ENCODE measurements at places on chromosomes 16 and 17. TPM values are rescaled to one million over a fixed set of nuclear protein-coding genes. Genes with fewer than 3 reads are reported as not detected.

- no peak for DNase-seq
These were observed 30.0 kb upstream of the SLC5A10 start for GRCh38 chr17:18921912-18922451.

DNA sequence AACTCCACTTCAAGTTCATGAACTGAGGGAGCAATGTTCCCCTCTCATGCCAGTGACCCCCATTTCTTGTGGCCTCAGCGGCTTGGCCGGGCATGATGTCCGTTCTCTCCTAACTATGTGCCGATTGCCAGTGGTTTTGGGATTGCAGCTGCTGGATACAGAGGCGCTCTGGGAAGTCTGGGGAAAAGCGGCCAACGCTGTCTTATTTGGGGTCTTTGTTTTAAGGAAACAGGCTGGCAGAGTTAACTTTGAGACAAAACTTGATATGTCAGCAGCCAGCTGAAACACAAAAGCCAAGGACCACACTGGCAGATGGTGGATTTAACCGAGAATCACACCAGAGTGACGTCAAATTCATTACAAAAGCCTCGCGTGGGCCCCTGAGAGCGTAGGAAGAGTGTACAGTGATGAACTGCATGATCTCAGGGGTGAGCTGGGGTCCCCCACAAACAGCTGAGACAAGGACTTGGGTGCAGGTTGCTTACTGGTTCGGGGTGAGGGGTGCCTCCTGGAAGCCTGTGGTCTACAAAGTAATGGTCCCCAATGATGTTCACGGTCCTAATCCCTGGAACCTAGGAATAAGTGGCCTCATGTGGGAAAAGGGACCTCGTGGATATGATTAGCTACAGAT lies 180.4 kb downstream of the IRF8 start:
- DNase-seq, result no peak

DNA sequence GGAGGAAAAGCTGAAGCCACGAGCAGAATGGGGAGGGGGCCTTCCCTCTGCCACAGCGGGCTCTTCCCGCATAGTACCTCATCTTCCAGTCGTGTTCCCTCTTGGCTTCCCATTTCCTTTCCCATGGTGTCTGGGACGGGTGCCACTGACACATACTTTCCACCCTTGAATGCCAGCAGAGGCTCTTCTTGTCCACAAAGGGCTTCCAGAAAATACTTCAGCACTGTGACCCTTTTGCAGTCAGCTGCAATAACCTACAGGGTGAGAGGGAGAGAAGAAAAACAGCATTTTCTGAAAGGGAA lies 30.7 kb downstream of the HIC1 start:
- DNase-seq, result no peak

DNA sequence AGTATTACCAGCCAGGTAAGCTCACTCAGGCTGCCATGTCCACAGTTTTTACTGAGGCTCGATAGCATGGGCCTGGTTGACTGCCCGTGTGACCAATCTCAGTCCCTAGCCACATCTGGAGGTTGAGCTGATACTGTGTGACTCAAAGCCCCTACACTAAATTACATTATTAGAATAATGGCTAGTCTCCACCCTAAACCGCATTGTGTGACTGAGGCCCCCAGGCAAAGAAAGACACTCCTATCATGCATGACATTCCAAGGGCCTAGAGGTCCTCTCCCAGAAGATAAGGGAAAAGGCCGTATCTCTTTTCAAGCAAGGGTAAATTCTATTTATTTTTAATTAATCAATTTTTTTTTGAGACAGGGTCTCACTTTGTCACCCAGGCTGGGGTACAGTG lies 505.3 kb downstream of the HAPSTR1 start:
- no peak for DNase-seq

DNA sequence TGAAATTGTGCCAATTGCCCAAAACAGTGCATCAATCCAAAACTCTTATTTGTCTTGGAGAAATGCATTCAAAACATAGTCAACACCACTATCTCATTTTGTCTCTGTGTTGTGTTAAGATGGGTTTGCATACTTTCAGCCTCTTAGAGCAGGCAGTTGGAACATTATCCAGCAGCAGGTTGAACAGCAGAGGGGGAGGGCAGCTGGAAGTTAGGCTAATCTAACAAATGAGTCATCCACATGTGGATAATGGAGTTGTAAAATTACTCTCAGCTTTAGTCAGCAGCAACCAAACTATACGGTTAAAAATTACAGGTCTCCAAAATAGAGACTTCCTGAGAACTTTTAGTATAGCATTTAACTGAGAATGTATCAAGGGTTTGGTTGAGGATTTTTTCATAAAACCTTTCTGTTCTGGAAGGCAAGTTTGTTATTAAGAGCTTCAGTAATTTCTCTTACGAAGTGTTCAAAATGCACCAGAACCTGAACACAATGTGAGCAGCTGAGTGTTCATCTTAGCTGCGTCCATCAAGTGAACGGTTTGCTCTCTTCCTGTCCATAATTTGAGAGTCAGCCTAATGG lies 46.3 kb downstream of the PRKCA start:
- DNase-seq, result no peak

DNA sequence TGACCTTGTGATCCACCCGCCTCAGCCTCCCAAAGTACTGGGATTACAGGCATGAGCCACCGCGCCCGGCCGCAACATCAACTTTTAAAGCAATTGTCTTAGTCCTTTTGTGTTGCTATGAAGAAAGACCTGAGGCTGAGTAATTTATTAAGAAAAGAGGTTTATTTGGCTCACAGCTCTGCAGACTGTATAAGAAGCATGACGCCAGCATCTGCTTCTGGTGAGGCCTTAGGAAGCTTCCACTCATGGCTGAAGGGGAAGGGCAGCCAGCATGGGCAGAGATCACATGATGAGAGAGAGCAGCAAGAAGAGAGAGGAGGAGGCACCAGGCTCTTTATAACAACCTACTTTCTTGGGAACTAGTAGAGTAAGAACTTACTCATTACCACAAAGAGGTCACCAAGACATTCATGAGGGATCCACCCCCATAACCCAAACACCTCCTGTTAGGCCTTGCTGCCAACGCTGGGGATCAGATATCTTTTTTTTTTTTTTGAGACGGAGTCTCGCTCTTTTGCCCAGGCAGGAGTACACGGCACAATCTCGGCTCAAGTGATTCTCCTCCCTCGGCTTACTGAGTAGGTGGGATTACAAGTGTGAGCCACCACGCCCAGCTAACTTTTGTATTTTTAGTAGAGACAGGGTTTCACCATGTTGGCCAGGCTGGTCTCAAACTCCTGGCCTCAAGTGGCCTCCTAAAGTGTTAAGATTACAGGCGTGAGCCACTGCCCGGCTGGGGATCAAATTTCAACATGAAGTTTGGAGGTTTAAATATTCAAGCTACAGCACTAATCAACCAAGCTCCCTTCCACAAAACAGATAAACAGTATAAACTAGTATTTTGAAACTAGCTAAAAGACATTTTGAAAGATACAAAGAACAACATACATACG lies 21.4 kb upstream of the GPT2 start:
- no peak for DNase-seq

DNA sequence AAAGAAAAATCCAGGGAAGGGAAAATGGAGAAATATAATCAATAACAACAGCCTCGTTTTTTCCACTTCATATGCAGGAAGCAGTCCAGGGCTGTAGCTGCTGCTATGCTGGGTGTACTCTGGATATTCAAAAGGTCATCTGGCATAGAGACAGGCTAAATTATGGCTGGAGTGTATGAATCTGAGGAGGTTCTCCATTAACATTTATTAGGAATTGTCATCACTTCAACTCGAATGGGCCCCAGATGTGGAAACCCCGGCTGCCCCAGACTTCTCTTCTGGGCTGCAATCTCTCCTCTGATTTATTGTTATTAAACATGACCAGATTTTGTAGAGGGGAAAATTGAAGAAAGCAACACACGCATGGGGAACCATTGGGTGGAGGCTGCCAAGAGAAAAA lies 33.5 kb upstream of the SKAP1 start:
- no peak for DNase-seq

DNA sequence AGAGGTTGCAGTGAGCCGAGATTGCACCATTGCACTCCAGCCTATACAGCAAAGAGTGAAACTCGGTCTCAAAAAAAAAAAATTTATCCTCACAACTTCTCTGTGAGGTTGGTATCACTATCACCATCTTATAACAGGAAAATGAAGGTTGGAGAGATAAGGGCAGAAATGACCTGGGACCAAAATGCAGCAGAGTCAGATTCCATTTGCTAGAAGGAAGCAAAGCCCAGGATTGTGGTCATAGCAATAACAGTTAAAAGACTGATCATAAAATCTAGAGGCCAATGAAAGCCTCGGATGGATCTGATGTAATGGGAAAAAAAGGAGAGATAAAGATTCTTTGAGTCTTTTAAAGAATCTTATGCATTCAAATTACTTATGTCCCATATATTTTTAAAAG lies 69.6 kb upstream of the TEKT1 start:
- no peak for DNase-seq

- no peak for DNase-seq
These were observed 14.0 kb downstream of the SLFN11 start for GRCh38 chr17:35359398-35359797.

- no peak for DNase-seq
These were observed 86.4 kb downstream of the CBLN1 start for GRCh38 chr16:49195237-49195548.

DNA sequence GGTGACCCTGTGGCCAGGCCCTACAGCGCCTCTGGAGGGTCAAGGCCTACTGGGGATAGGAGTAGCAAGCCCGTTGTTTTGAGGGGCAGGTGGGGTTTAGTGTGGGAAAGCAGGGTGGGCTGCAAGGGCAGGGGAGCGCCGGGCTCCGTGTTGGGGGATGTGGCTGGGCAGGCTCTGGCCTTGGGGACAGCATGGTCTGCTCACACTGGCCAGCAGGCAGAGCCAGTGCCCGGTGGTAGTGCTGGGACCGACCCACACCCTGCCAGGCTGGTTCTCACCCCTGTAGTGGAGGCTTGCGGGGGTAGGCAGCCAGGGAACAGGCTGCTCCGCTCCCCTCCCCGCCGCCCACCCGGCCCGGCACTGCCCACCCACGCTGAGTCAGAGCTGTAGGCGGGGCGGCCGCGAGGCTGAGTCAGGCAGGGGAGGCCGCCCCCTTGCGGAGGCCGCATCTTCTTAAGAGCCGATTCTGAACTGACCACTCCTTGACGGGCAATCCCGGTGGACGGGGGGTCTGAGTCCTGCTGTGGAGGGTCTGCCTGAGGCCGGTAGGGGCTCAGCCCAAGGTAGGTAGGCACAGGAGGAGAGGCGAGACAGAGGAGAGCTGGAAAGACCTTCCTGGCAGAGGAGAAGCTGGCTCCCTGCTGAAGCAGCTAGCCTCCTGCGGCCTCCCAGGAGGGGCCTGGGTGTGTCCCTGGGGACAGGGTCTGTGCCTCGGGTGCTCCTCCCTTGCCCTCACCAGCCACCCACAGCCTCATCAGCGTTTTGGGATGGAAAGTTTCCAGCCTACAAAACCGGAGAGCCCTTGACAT lies 62.4 kb downstream of the BAIAP2 start:
- DNase-seq, result peak; percentile 95

GRCh38 chr17:76397687-76398522 lies 13.5 kb downstream of the SPHK1 start:
- peak; percentile 95 for DNase-seq

DNA sequence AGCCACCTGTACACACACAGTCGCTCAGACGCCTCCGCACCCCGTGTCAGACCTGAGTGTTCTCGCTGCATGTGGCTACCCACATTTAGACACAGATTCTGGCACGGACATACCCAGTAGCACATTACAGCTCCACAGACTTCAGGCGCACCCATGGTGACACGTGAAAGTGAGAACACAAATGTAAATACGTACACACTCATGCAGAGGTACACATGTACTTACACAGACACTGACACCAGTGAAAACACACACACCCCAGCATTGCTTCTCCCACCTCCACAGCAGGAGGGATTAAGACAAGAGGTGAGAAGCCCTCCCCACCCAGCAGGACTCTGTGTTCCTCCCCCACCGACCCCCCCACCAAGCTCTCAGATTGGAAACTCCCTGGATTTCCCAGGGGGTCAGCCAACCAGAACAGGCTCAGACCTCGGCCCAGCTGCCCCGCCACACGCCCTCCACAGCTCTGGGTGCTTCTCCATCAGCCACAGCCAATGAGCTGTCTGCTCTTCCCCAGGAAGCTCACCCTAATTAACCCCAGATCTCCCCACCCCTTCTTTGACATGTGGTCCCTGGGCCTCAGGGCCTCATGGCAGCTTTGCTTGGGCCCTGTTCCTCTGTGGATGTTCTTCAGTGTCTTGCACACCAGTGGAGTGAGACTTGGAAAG lies 5.3 kb upstream of the FOXN1 start:
- peak; percentile 73 for DNase-seq

DNA sequence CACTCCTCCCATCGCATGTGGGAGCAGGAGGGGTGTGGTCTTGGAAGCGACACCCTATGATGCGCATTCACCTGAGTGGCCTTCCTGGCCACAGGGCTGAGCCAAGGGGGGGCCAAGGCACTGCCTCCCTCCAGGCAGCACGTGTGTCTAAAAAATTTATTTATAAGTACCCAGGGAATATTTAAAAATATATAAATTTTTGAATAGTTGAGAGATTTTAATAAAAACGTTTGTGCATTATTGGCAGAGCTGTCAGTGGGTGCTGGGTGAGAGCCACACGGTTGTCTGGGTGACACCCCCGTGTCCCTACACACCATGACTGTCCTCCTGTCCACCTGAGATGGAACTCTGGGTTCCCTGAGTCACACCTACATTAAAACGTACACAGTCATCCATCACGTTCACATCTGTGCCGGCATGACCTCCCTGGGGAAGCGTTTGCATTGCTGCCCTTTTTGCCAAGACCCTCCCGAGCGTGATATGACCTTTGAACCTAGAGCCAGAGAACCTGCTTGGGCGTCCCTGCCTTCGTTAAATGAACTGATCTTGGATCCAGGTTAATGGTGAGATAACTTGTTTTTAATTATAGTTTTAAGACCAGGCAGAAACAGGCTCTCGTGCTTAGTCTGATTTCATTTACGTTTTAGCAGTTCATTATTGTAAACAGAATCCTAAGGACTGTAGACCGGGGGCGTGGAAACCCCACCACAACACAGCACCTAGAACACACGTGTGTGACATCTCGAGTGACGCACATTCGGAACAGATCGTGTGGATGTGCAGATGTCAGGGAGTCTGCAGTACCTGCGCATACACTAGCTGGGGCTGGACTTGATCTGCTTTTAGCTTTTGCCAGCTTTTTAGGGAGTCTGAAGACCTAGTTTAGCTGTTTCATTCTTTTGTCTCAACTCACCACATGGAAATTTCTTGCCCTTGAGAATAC lies 192.8 kb upstream of the CHMP6 start:
- peak; percentile 60 for DNase-seq

The CLEC19A gene
- total RNA-seq, result not detected

The PLXDC1 gene
- total RNA-seq, result 0.18 TPM

Data from H7 (cell line).